ENCODE measurements at places on chromosomes 13 and 19. TPM values are rescaled to one million over a fixed set of nuclear protein-coding genes. Genes with fewer than 3 reads are reported as not detected.

The AKAP8 gene
- total RNA-seq: 18.0 TPM

The ZNF234 gene
- 10.6 TPM for total RNA-seq

The HSD17B14 gene
- 14.6 TPM for total RNA-seq

The KLK15 gene
- not detected for total RNA-seq

The CLEC4G gene
- not detected for total RNA-seq

The POLD1 gene
- 12.3 TPM for total RNA-seq

The HNRNPM gene
- 37.2 TPM for total RNA-seq

The MAB21L1 gene
- 6.0 TPM for total RNA-seq

The COL4A2 gene
- total RNA-seq: 63.6 TPM

The CERS1 gene
- 0.65 TPM for total RNA-seq

The ANGPTL8 gene
- total RNA-seq: not detected

The FCGBP gene
- 0.32 TPM for total RNA-seq

The CHAF1A gene
- 6.4 TPM for total RNA-seq

The NLRP7 gene
- total RNA-seq: not detected

The HOMER3 gene
- 136 TPM for total RNA-seq

The OLFM2 gene
- total RNA-seq: 152 TPM

The ZNF613 gene
- total RNA-seq: 7.1 TPM

All from hair follicle dermal papilla cell (primary cell).